Posterior cingulate gyrus (tissue), 11 donors: ENCODE measurements at places on chromosomes 13 and 19.

DNA sequence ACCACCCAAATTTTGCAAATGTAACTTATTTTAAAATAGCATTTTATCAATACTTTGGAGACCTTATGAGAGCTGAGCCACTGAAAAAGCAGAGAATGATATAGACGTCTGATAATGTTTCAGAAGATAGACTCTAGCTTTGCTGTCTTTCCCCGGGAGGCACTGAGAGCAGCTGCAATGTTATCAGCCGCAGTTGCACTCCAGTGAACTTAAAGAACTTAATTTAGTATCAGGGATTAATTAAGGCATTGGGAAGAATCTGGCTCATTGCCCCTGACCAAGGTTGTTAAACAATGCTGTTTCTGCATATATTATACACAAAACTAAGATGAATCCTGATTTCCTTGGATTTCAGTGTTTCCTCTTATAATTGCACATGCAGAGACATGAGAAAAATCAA is 75.7 kb upstream of the SGCG start:
- no peak for DNase-seq

DNA sequence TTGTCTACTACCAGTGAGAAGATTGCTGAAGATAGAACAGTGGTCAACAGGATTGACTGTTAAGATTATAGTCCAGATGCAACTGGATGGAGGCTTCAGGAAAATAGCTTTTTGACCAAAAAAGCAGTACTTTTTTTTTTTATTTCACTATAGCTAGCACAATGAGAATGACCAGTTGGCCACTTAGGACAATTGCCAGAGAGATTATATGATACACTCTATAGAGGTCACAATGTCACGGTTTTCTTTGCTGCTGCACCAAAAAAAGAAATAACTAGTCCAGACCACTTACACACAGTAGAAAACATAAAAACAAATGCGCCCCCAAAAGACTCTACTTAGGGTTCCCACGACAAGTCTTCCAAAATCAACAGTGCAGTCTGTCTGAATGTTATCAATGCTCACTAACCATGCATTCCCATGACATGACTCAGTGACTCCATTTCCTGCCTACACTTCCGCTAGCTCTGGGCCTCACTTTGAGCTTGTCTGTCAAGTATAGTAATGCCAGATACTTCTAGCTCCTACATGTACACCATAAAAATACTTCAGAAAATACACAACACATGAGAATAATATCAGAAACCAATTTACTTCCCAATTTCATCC is 209.1 kb upstream of the STARD13 start:
- DNase-seq: no peak

- DNase-seq: no peak
Measured at GRCh38 chr13:40355126-40355724, 311.2 kb downstream of the FOXO1 start.

GRCh38 chr19:37966662-37967231 is 59.7 kb downstream of the SIPA1L3 start:
- DNase-seq: no peak

- no peak for DNase-seq
Measured at GRCh38 chr13:100533588-100534041, 55.0 kb downstream of the GGACT start.

GRCh38 chr13:19605161-19605955 is 28.1 kb upstream of the MPHOSPH8 start:
- no peak for DNase-seq

DNA sequence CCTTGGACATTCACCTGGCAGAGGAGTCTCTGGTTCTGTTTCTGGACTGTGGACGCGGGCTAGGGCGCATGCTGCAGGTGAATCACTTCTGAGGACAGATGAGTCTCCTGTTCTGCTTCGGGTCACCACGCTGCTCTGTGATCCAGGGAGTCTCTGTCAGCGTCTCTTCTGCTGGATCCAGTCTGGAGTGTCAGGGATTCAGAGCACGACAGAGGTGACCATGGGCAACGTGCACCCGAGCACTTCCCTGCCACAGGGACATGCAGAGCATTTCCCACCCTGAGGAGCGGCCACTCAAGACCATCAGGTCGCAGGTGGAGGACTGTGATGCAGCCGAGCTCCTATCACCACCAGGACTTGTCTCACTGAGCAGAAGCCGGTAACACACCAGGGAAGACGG is 24.4 kb upstream of the LILRA2 start:
- DNase-seq: no peak

DNA sequence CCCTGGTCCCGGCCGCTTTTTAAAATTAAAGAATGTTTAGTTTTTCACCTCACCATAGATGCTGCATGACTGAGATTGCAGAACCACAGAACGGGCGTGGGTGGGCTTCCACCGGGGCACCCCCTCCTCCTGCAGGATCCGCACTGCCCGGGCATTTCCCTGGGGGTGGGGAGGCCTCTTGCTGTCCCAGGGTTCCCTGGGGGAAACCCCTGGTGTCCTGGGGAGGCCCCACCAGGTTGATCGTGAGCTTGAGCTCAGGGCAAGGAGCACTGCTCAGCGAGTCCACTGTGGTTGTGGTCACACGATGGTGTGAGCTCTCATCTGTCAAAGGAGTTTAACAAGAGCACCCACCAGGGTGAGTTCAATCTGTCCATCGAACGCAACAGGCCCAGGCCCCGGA is 11.4 kb upstream of the TCF3 start:
- DNase-seq: no peak

DNA sequence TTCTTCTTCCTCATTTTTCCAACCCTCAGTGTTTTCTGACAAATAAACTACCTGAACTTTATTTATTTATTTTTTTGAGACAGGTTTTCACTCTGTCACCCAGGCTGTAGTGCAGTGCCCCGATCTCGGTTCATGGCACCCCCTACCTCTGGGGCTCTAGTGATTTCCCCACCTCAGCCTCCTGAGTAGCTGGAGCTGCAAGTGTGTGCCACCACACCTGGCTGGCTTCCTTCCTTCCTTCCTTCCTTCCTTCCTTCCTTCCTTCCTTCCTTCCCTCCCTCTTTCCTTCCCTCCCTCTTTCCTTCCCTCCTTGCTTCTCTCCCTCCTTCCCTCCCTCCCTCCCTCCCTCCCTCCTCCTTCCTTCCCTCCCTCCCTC is 32.3 kb downstream of the KCTD4 start:
- DNase-seq: no peak

DNA sequence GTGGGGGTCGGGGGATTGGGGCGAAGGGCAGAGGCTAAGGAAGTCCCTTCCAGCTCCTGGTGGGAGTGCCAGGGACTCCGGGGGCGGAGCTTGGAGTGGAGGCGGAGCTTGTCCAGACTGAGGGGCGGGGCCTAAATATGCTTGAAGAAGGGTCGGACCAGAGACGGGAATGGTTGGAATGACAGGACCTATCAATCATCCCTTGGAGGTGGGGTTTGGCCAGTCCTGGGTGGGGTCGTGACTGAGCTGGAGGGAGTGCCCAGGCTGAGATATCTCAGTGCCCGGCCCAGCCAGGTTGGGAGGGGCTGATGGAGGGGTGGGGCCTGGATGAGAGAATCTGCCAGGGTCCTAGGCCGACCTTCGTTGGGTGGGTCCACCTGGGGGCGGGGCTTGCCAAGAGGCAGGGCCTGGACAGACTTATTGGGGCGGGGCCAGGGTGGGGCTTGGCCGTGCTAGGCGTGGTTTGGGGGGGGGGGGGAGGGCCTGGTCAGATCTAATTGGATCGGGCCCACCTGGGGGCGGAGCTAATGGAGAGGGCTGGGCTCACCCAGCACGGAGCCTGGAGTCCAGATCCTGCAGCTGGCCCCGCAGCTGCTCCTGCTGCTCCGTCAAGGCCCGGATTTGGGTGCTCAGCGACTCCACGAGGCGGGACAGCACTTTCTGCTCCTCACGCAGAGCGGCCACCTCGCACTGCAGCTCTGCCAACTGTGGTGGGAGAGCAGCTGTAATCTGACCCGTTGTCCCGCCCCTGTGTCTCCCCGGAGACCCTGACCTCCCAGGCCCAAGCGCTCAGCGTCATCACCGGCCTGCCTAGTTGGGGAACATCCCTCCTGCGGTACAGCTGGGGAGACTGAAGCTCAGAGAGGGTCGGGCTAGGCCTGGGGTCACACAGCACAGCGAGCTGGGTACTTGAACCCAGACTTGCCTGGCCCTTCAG is 2.6 kb upstream of the WIZ start:
- DNase-seq: peak; percentile 93

DNA sequence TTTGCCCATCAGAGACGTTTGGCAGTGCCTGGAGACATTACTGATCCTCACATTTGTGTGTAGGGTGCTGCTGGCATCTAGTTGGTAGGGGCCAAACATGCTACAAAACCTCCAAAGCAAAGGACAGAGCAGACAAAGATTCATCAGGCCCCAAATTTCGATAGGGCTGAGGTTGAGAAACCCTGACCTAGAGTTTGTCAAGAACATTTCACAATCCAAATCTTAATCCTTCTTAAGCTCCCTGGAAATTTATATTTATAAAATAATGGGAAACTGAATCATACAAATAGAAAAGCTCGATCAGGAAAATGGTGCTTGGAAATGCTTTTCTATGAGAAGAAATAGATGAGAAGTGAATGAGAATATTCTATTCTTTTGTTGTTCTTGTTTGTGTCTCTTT is 273.6 kb downstream of the DCT start:
- DNase-seq: no peak

DNA sequence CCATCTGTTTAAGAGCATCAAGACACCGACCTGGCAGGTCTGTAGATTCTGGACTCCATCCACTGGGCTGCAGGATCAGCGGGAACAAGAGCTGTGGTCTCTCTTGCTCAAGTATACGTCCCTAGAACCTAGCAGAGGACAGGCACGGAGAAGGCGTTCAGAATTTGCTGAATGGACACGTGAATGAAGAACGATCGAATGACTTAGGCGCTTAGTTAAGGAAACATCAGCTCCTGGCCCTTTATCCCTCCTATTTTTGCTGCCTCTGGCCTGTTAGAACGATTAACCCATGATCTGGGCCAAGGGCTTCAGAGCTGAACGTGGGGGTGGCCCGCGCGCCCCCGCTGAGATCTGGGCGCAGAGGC is 953 bp downstream of the DZIP1 start:
- DNase-seq: no peak

DNA sequence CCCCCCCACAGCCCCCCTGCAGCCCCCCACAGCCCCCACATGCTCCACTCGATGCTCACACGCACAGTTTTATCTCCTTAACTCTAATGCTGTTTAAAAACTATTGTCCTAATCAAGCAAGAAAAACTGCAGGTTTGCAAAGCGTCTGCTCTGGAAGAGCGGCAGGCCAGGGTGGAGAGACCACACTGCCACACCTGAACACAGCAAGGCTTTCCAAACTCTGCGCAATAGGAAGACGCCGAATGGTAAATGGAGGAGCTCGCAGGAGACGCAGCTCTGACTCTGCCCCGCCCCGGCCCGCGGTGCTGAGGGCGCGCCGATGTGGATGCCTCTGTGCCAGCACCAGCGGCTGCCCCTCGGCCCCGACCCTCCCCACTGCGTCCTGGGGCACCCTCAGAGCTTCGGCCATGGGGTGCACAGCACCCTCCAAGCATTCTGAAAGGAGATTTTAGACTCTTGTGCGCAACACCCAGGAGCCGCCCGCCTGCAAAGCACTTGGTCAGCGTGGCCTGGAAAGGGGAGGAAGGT is 32.4 kb downstream of the RASA3 start:
- DNase-seq: no peak

- no peak for DNase-seq
Measured at GRCh38 chr19:7153022-7153421, 83.5 kb downstream of the ZNF557 start.

DNA sequence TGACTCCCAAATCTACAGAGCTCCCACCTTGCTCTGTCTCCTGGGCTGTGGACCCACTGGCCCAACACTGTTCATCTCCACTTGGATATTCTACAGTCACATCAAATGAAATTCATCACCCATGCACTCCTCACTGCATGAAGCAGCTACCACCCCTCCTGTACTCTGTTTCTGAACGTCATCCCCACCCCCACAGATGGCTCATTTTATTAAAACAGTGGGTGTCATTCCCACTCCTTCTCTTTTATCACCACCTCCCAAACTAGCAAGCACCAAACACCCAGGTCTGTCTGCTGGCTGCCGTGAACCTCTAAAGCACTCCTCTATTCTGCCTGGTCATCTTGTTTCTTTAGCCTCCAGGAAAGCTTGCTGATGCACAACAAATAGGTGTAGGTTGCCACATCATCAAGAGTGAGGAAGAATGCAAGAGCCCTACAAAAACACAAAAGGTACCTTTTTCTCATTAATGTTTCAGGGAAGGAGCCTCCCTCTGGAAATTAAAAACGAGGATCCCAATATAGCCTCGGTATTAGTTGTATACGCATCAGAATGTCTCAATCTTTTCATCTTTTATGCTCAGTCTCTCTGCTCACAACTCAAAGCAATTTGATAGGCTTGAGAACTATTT is 91.8 kb downstream of the MIPEP start:
- DNase-seq: no peak

- no peak for DNase-seq
Measured at GRCh38 chr13:47087841-47088240, 191.0 kb upstream of the HTR2A start.

DNA sequence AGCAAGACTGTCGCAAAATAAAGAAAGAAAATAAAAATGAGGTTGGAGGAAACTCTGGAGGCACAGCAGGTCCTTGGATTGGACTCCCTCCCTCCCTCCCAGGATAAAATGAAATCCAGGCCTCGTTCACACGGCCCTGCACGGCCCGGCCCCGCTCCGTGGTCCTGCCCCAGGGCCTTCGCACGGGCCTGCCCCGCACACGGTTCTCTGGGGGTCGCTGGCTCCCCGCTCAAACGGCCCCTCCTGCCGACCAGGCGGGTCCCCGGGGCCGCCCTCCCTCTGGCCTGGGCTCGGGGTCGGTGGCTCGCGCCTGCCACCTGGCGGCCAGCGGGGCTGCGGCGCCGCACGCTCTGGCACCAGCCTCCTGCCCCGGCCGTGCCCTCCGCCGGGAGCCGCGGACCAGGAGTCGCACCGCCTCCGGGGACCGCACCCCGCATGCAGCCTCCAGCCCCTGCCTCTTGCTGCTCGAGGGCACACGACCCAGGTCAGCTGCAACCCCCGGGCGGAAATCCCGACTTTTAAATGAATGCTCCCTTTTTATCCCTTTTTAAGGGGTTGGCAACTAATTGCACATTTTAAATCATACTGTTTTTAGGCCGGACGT is 1.5 kb upstream of the WDR18 start:
- peak; percentile 70 for DNase-seq

- no peak for DNase-seq
Measured at GRCh38 chr19:16112778-16113177, 1.1 kb downstream of the RAB8A start.

DNA sequence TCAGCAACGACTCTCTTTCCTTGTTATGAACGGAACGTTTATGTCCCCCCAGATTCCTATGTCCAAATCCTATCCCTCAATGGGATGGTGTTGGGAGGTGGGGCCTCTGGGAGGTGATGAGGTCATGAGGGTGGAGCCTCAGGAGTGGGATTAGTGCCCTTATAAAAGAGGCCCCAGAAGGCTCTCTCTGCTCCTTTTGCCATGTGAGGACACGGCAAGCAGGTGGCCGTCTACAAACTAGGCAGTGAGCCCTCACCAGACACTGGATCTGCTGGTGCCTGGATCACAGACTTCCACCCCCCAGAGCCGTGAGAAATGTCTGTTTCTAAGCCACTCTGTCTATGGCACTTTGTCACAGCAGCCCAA is 53.2 kb downstream of the EPS15L1 start:
- no peak for DNase-seq

GRCh38 chr19:35015270-35015953 is 14.9 kb upstream of the SCN1B start:
- DNase-seq: no peak
